ENCODE measurements at places on chromosomes 2 and 18. TPM values are rescaled to one million over a fixed set of nuclear protein-coding genes. Genes with fewer than 3 reads are reported as not detected.
A peak's percentile ranks its signal among the peaks of the same experiment; 100 is the strongest.

The MC5R gene
- not detected for total RNA-seq

The FBLN7 gene
- 6.1 TPM for total RNA-seq

The PROKR1 gene
- total RNA-seq = not detected

- H3K4me3 ChIP-seq = no peak overlapping the region
- H3K36me3 ChIP-seq = no peaks in the 10 kb centered on the region
- no peaks in the 10 kb centered on the region for H3K4me1 ChIP-seq
- H3K27me3 ChIP-seq = no peaks in the 10 kb centered on the region
- H3K27ac ChIP-seq = no peak overlapping the region
Measured at GRCh38 chr2:187369471-187369870, 78.6 kb downstream of the CALCRL start.

DNA sequence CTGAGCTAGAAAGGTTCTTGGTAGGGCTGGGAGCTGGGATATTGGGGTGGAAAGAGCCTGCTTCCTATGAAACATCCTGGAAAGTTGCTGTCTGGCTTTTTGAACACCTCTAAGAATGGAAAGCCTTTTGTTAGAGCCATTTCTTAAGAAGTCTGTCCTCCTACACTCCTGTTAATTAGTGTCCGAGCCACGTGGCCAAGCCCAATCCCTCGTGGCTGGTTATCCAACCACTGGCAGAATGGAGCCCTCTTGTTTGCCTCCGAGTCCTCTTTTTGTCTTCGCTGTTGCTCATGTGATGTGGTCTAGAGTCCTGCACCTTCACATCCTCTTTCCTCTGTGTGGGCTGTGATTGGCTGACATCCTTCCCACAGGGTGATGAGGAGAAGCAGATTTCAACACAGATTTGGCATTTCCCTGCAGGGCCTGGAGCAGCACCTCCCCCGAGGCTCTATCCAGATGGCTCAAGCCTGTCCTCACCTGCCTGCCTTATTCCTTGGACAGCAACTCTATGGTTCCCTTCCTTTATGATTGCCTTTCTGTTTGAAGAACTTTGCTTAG lies 8.2 kb upstream of the TOGARAM2 start:
- H3K36me3 ChIP-seq = no peaks in the 10 kb centered on the region
- no peak overlapping the region for H3K27ac ChIP-seq
- H3K4me3 ChIP-seq = no peak overlapping the region
- DNase-seq = no peak
- H3K27me3 ChIP-seq = no peaks in the 10 kb centered on the region
- H3K4me1 ChIP-seq = no peaks in the 10 kb centered on the region

The CD28 gene
- total RNA-seq = not detected

The SP140 gene
- 1.1 TPM for total RNA-seq

- DNase-seq = no peak
- no peak overlapping the region for H3K4me3 ChIP-seq
- H3K27me3 ChIP-seq = no peaks in the 10 kb centered on the region
- H3K27ac ChIP-seq = peak overlapping the region; percentile 76
- peaks cover 6% of the 10 kb centered on the region for H3K4me1 ChIP-seq
Measured at GRCh38 chr2:54572636-54573536, 116.8 kb downstream of the SPTBN1 start.

- no peaks in the 10 kb centered on the region for H3K36me3 ChIP-seq
- no peaks in the 10 kb centered on the region for H3K27me3 ChIP-seq
- no peaks in the 10 kb centered on the region for H3K4me1 ChIP-seq
- no peak overlapping the region for H3K27ac ChIP-seq
Measured at GRCh38 chr18:31957728-31958127, 14.8 kb upstream of the TRAPPC8 start.

DNA sequence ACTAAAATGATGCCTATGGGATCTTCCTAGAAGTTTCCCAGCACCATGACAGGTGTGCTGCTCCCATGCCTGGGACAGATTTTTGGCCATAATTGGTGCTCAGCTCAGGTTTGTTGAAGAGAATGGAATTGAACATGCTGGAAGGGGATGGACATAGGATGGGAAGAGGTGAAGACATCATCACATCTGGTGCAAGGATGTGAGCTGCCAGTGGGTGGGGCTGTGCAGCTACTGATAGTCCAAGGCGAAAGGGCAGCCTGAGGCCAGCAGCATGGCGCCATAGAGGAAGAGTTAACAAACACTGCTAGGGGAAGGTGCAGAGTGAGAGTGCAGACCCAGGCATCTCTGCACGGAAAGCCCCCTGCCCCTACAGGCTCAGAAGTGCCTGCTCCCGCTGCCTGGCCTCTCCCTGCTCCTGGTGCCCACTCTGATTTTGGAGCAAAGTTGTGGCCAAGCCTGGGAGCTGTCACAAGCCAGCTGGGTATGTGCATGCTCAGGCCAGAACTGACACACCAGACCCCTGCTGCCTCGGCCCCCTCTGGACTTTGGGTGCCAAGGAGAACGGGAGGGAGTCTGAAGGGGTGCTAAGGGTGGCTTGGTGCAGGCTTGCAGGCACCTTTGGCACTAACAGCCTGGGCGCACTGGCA lies 178.6 kb downstream of the ZBTB7C start:
- no peaks in the 10 kb centered on the region for H3K36me3 ChIP-seq
- no peak overlapping the region for H3K4me3 ChIP-seq
- H3K27me3 ChIP-seq = no peaks in the 10 kb centered on the region
- no peaks in the 10 kb centered on the region for H3K4me1 ChIP-seq
- DNase-seq = no peak

DNA sequence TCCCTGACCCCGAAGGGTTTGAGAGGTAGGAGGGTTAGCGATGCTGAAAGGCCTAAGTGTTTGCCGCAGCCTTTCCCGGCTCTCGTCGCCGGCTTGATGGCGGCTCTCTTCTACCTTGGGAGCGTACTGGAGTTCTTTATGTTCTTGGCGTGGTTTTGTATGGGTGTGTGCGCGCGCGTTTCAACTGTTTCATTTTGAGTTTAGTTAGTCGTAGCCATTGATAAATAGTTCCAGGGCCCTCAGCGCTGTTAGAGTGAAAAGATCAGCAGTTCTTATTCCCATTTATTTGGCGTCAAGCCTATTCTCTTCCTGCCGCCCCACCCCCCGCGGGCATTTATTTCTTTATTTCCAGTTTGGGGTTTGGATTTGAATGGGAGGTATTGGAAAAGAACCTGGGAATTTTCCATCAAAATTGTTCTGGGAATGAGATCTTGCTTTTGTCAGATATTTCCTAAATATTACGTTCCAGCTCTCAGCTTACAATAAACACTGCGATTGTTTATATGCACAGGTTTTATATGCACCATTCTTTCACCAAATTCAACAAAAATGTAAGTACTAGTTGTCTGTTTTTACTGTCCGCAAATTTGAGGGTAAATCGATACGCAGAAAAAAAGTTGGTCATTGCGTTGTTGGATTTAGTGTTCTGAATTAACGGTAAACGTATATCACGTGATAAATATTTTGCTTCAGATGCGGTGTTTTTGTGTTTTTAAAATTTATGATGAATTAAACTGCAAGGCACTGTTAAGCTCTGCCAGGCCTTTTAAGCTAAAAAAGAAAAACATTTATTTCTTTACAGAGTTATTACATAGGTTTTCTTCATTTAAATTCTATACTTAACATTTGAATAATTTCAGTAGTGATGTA lies 954 bp downstream of the CCNT2 start:
- H3K4me3 ChIP-seq = peak overlapping the region; percentile 79
- no peak for DNase-seq
- H3K4me1 ChIP-seq = peaks cover 15% of the 10 kb centered on the region
- no peaks in the 10 kb centered on the region for H3K36me3 ChIP-seq
- H3K27ac ChIP-seq = peak overlapping the region; percentile 95

The ACMSD gene
- total RNA-seq = not detected

The ALPI gene
- total RNA-seq = not detected

The GATA6 gene
- 28.2 TPM for total RNA-seq

DNA sequence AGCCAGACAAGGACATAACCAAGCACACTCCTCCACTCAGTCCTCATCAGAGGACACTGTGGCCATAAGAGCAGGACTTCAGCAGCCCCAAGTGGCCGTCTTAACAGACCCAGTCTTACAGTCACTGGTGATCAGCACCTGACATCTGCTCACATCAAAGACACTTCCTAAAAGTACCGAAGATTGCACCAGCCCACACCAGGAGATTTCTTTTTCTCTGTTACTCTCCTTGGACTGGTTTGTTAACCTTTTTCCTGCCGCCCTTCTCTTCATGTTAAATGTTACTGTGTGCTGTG lies 44.1 kb downstream of the MRPS5 start:
- no peaks in the 10 kb centered on the region for H3K4me1 ChIP-seq
- H3K27ac ChIP-seq = no peak overlapping the region
- peaks cover 14% of the 10 kb centered on the region for H3K27me3 ChIP-seq
- H3K4me3 ChIP-seq = no peak overlapping the region
- DNase-seq = no peak
